ENCODE measurements at places on chromosomes 2 and 18.

- DNase-seq: no peak
Measured at GRCh38 chr18:11464129-11464528, 145.3 kb upstream of the SLC35G4 start.

DNA sequence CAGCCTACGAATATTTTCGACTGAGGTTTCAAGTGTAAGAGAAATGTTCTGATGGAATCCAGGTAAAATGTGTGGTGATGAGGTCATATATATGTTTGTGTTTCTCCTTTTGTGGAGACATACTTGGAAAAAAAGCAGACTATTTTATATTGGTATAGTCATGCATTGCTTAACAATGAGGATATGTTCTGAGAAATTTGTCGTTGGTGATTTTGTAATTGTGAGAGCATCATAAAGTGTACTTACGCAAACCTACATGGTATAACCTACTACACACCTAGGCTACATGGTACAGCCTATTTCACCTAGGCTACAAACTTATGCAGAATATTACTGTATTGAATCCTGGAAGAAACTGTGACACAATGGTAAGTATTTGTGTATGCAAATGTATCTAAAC, 1849.9 kb upstream of the CELF4 start:
- DNase-seq: no peak

- DNase-seq: no peak
Measured at GRCh38 chr18:49274188-49274714, 186.2 kb downstream of the DYM start.

GRCh38 chr2:204046145-204046544, 109.6 kb downstream of the ICOS start:
- DNase-seq: no peak

DNA sequence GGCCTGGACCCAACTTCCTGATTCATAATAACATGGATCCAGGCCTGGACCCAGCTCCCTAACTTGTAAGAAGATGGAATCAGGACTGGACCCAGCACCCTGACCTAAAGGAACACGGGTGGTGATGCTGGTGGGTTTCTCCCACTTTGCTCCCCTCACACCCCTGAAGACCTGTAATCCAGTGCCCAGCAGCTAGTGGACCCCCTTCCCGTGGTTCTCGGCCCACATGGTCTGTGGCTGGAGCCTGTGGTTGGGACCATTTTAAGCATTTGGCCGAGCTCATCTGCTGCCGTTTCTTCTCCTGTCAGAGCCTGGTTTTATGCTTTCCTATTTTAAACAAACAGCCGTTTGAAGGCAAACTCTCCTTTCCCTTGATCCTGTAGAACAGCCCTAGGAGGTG, 232.8 kb downstream of the EIPR1 start:
- no peak for DNase-seq

GRCh38 chr2:170917957-170918356, 11.1 kb upstream of the GORASP2 start:
- no peak for DNase-seq

DNA sequence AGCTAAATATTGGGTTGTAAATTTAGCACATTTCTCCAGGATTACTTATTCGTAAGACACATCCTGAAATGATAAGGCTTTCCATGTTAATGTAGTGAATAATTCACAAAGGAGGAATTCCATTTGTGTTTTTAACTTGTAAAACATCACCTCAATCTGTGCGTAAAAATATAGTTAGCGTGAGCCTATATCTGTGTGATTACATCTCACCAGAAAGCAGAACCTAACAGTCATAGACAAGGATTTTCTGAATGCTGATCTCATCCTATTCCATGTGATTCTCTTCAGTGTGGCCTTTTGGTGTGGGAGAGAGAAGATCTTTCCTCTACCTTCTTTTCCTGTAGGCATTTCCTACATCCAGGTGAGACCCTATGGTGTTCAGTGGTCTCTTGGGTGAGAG, 263.2 kb upstream of the RASGRP3 start:
- DNase-seq: no peak

DNA sequence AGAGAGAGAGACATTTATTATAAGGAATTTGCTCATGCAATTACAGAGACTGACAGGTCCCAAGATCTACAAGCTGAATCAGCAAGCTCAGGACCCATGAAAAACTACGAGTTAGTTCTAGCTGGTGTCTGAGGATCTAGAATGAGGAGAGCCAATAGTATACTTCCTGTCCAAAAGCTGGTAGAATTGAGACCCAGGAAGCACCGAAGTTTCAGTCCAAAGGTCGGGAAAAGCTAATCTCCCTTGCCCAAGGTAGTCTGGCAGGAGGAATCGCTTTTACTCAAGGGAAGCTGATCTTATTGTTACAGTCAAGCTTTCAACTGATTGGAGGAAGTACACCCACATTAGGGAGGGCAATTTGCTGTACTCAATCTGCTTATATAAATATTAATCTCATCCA, 389.6 kb downstream of the ADCYAP1 start:
- DNase-seq: no peak

DNA sequence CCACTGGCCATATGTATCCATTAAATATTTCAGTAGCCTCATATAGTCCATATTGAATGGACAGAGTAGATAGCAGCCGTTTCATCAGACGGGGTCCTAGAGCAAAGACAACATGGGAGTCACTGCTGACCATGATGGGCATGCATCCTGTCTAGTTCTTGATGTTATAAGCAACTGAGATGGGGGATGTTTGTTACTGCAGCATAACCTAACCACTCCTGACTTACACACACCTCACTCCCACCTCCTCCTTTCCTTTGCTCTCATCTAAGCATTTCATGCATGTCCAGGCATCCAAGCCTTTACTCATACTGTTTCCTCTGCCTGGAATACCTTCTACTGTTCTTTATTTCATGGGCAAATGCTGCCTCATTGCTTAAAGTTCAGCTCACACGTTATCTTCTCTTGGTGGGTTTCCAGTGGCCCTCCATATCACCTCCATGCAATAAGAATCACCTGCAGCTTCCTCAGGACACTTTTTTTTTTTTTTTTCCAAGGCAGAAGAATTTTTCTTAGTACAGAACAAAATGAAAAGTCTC, 87.8 kb downstream of the DDX1 start:
- DNase-seq: no peak

DNA sequence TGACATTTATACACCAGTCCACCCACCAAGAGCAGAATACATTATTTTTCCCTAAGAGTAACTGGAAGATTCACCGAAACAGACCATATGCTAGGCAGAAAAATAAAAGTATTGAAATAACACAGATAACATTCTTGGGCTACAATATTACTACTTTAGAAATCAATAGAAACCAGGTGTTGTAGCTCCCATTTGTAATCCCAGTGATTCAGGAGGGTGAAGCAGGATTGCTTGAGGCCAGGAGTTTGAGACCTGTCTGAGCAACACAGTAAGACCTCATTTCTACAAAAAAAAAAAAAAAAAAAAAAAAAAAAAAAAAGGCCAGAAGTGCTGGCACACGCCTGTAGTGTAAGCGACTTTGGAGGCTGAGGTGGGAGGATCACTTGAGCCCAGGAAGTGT, 9.6 kb downstream of the ICA1L start:
- DNase-seq: no peak

DNA sequence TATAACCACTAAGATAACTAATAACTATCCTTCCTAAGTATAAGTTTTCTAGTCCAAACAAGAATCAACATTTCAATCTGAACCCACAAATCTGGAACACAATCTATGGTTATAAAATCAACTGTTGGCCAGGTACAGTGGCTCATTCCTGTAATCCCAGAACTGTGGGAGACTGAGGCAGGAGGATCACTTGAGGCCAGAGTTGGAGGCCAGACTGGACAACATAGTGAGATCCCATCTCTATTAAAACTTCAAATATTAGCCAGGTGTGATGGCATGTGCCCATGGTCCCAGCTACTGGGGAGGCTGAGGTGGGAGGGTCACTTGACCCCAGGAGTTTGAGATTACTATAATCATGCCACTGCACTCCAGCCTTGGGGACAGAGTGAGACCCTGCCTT, 11.2 kb downstream of the MRPS5 start:
- no peak for DNase-seq

DNA sequence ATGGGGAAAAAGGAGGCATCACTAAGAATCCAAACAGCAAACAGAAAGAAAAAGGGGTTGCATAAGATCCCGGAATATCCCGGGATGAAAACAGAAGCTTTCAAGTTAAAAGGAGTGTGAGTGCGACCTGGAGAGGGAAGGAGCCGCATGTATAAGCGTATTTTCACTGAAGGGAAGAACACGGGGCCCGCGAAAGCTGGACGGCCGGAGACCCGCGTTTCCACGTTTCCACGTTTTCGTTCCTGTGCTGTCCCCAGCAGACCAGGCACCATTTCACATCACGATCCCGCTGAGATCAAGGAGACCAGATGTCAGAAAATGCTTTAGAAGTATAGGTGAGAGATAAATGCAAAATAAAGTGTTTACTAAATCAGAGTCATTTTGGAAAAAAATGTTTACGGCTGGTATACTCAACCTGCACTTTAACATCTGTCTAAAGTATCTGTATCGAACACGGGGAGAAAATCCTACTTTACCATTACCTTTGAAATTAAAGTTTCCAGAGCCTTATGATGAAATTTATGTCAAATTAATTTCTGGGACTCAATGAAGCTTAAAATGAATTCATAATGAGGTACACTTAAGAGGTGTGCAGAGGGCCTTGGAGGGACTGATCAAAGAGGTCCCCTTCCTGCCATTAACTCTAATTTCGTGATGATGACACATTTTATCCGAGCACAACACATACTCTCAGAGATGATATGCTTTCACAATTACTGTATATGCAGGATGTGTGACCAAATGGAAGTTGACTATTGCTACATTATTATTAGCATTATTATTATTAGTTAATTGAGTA, 71.0 kb upstream of the SALL3 start:
- no peak for DNase-seq

GRCh38 chr2:144237830-144238627, 281.9 kb downstream of the ZEB2 start:
- DNase-seq: no peak

DNA sequence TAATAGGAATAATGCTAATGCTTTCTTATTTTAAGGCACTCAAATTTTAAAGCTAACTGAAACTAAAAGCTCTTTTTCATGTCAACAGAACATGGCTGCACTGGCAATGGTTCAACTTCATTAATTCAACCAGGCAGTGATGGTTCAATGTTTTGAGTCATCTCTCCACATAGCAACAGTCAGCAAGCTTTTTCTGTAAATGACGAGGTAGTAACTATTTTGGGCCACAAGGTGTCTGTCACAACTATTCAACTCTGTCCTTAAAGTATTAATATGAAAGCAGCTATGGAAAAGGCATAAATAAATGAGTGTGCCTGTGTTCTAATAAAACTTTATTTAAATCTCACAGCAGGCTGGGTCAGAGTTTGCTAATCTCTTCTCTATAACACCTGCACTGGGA, 1425.6 kb upstream of the PIK3C3 start:
- DNase-seq: no peak

DNA sequence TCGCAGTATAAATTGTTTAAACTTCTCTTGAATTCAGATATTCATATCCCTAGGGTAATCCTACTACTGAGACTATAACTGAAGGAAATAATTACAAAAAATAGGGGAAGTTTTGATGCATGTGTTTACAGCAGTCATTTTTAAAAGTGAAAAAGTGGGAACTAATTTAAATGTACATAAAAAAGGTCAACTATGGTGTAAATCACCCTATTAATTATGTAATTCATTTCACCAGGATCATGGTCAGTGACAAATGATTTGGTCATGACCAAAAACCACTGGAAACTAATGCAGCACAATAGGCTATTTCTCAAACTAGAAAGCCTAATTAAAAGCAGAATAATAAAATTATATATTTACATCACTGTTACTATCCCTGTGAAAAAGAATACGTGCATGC, 5.0 kb upstream of the CNGA3 start:
- no peak for DNase-seq

DNA sequence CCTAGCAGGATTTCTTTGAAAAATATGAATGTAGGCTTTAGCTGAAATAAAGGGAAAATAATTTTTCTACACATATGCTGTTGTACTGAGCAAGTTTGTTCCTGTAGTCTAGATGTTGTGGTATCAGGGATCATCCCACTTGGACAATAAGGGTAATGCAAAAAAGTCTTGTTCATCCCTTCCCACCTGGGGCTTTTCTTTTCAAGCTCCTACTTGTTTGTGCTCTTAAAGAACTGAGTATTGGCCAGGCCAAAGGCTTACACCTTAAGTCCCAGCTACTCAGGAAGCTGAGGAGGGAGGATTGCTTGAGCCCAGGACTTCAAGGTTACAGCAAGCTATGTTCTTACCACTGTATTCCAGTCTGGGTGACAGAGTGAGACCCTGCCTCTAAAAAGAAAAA, 35.5 kb downstream of the ZC3H6 start:
- DNase-seq: no peak

DNA sequence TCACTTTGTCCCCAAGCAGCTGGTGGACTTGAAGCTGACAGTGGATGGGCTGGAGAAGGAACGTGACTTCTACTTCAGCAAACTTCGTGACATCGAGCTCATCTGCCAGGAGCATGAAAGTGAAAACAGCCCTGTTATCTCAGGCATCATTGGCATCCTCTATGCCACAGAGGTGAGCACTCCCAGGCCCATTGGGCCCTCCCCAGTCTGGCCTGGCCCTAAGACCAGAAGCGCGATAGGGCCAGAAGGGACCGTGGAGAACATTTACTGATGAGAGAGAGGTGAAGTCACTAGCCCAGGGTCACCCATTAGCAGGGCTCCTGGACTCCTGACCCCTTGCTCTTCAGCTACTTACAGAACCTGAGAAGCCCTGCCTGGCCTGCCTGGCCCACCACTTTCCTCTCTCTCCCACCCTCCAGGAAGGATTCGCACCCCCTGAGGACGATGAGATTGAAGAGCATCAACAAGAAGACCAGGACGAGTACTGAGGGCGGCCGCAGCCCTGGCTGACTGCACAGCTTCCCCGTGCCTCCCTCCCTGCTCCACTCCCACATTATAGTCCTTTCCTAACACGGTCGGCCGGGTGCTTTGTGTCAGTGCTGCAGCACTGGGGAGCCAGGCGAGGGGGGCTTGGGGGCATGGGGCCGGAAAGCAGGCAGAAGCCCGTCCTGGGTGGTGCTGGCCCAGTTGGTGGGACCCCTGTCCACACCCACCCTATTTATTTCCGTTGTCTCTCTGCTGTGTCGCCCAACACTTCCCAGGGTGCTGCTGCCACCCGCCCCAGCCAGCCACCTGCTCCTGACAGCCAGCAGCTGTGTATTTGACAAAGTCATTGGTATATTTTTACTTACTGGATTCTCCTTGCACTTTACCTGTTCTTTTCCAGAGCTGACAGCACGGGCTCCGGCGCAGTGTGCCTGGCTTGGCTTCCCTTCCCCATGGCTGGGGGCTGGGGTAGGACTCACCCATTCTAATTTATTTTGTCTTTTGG, 6.6 kb upstream of the TMEM214 start:
- DNase-seq: peak; percentile 15

DNA sequence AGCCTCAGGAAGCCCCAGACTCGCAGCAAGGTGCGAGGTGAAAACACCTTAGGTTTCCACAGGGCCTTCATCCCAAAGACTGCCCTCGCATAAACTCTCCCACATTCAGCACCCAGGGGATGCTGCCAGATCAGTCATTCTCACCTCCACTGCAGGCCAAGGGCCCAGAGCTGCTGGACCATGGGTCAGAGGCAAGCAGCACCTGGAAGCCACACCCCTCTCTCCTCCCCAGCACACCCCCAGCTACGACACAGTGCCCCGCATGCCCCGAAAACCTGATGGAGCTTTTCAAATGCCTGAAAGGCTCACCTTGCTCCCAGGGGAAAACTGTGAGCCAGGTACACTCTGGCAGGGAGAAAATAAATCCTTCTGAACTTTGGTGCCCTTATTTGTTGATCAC, 31.9 kb upstream of the LDLRAD4 start:
- no peak for DNase-seq
